ENCODE measurements at places on chromosomes 2 and 18.

DNA sequence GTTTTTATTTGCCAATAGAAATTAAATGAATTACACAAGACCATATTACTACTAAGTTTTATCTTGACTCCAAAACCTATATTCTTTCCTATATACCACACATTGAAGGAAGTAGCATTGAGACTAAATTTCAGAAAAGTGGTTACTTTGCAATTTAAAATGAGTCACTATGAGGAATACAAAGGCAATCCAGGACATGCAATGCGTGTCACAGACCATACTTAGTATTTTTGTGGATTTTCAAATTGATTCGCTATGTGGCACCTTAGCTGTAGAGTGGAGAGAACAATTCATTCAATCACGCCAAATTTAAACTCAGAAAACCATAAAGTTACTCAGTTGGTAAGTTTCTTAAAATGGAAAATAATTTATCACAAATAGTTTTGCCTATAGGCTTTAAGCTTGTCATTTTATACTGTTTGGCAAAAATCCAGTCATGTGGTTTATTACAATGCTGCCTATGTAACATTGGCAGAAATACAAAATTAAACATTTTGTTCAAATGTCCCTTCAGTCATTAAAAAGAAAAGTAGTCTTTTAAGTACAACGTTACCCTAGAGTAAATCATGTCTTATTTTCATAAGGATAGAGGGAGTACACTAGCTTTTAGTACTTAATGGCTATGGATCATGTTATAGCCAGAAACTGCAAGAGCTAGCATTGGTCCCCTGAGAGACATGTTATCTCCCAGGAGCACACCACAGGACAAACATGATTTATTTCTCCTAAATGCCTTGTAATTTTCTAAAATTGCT lies 222.8 kb upstream of the CDH7 start:
- no peaks in the 10 kb centered on the region for H3K4me1 ChIP-seq
- H3K27me3 ChIP-seq = no peaks in the 10 kb centered on the region
- H3K27ac ChIP-seq = no peak overlapping the region

DNA sequence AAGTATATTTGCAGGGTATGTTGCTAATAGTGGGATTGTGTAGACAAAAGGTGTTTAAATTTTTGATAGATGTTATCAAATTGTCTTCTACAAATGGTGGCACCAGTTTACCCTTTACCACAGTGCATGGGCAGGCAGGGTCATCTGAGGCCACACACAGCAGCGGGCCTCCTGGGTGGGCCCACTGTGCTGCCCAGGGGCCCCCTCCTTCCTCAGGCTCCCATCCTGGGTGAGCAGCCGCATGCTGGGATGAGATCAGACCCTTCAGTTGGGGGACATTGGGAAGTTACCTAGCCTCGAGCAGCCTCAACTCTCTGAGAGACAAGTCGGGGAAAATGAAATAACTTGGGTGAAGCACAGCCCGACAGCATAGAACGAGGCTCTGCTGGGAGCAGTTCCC lies 9.7 kb downstream of the MYO7B start:
- H3K36me3 ChIP-seq = no peaks in the 10 kb centered on the region
- no peak for DNase-seq
- no peaks in the 10 kb centered on the region for H3K27me3 ChIP-seq
- H3K4me1 ChIP-seq = no peaks in the 10 kb centered on the region
- no peak overlapping the region for H3K4me3 ChIP-seq

GRCh38 chr2:69995511-69995910 lies 34.1 kb upstream of the ASPRV1 start:
- H3K36me3 ChIP-seq = peaks cover 15% of the 10 kb centered on the region
- H3K4me3 ChIP-seq = no peak overlapping the region

GRCh38 chr2:71252862-71253261 lies 26.0 kb upstream of the PAIP2B start:
- no peak for DNase-seq
- no peaks in the 10 kb centered on the region for H3K27me3 ChIP-seq
- no peaks in the 10 kb centered on the region for H3K36me3 ChIP-seq
- no peak overlapping the region for H3K4me3 ChIP-seq
- H3K4me1 ChIP-seq = no peaks in the 10 kb centered on the region

- no peak overlapping the region for H3K27ac ChIP-seq
- no peaks in the 10 kb centered on the region for H3K4me1 ChIP-seq
- DNase-seq = no peak
- H3K4me3 ChIP-seq = no peak overlapping the region
- no peaks in the 10 kb centered on the region for H3K27me3 ChIP-seq
Observed at GRCh38 chr2:148300544-148300943, 279.7 kb downstream of the MBD5 start.

- H3K36me3 ChIP-seq = no peaks in the 10 kb centered on the region
- no peak overlapping the region for H3K4me3 ChIP-seq
- no peak for DNase-seq
- H3K27ac ChIP-seq = no peak overlapping the region
Observed at GRCh38 chr2:46389417-46389916, 89.9 kb upstream of the TMEM247 start.

DNA sequence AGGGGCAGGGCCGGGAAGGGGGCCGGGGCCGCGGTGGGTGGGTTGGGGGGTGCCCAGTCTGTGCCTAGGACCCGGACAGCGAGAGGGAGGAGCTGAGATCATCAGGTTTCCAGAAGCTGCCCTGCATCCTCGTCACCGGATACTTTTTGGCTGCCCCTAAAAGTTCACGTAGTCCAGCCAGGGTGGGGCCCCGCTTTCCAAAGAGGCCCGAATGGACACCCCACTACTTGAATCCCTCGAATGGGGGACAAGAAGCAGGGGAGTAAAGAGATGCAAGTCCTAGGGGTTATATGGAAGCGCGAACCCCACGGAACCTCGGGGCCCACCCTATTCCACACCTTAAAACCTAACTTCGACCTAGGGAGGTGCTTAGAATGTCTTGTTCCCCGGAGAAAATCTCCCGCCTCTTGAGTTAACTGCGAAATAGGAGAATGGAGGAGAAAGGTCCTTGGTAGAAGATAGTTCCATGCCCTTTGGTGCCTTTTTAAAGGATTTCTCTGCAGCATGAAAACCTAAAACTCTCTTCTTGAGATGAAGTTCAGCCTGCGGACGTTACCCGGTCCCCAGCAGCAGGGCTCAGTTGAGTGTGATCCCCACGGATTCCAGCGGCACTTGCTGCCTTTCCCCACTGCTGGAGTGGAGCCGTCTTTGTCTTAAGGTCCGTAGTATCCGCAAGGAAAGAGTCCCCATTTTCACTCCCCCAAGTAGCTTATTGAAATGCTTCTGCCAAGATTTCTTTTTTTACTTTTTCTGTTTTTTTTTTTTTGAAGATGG lies 2.1 kb upstream of the RNF152 start:
- H3K4me1 ChIP-seq = peaks cover 5% of the 10 kb centered on the region
- DNase-seq = no peak
- no peak overlapping the region for H3K27ac ChIP-seq
- H3K27me3 ChIP-seq = peaks cover 13% of the 10 kb centered on the region

- H3K4me1 ChIP-seq = no peaks in the 10 kb centered on the region
- no peak overlapping the region for H3K27ac ChIP-seq
- DNase-seq = no peak
- no peaks in the 10 kb centered on the region for H3K27me3 ChIP-seq
- no peaks in the 10 kb centered on the region for H3K36me3 ChIP-seq
Observed at GRCh38 chr2:59176737-59177136, 935.6 kb upstream of the FANCL start.

DNA sequence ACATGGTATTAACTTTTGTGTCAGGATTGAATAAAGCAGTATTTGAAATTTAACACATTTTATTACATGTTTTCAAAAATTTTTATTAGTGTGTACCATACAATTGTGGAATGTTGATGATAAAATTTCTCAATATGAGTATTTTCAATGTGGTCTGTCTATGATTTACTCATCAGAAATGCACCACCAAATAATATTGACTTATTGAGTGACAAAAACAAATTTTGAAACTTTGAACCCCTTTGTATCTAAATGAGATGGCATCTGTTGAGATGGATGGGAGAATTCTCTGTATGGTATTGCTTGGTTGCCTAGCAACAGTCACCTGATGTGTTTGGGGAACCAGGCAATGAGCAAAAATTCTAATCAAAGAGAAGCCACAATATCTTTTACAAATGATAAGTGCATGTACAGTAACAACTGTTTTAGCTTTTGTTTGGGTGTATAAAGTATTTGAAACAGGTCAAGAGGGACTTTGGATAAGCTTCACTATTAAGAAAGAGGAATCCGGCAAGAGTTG lies 400.1 kb downstream of the CCDC85A start:
- no peaks in the 10 kb centered on the region for H3K36me3 ChIP-seq
- no peak overlapping the region for H3K27ac ChIP-seq
- no peak overlapping the region for H3K4me3 ChIP-seq

DNA sequence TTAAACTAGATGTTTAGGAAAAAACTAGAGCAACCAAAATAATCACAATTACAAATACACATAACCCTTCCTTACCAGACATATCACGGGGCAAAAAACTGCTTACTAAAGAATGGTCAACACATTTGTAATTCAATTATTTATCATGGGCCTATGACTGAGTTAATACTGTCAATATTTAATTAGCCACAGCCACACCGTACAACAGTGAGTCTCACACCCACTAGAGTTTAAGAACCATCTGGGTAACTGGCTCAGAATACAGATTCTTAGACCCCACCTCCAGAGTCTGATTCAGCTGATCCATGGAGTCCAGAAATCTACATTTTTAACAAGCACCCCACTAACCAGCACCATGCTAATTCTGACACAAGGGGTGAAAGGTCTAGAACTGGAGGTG lies 14.8 kb downstream of the ATL2 start:
- no peak overlapping the region for H3K4me3 ChIP-seq
- H3K27ac ChIP-seq = no peak overlapping the region
- H3K27me3 ChIP-seq = no peaks in the 10 kb centered on the region
- no peaks in the 10 kb centered on the region for H3K36me3 ChIP-seq

DNA sequence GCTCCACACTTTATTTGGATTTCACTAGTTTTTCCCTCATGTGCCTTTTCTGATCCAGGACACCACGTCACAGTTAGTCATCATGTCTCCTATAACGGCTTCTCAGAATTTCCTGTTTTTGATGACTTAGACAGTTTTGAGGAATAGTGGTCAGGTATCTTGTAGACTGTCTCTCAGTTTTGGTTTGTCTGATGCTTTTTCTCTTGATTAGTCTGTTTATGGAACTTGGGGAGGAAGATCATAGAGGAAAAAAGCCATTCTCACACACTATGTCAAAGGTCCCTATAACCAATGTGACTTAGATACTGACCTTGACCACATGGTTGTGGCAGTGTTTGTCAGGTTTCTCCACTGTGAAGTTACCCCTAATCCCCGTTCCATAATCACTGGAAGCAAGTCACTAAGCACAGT lies 89.0 kb downstream of the RAPH1 start:
- H3K4me3 ChIP-seq = no peak overlapping the region
- H3K27ac ChIP-seq = no peak overlapping the region
- DNase-seq = no peak
- H3K27me3 ChIP-seq = no peaks in the 10 kb centered on the region
- no peaks in the 10 kb centered on the region for H3K36me3 ChIP-seq

DNA sequence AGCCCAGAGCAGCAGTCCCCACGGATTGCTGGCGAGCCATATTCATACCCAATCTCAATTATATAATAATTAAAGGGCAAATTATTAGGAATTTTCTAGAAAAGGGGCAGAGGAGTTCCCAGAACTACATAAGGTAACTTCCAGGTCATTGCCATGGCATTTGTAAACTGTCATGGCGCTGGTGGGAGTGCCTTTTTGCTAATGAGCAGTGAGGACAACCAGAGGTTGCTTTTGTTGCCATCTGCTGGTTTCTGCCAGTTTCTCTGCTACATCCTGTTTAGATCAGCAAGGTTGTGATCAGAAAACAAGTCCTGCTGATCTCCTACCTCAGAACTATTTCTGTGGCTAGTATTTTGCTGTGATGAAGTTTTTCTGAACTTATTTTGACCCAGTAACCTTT lies 159.8 kb upstream of the PIEZO2 start:
- no peak overlapping the region for H3K27ac ChIP-seq
- DNase-seq = no peak
- no peaks in the 10 kb centered on the region for H3K36me3 ChIP-seq
- H3K27me3 ChIP-seq = no peaks in the 10 kb centered on the region
- H3K4me3 ChIP-seq = no peak overlapping the region

GRCh38 chr2:68907232-68907919 lies 36.2 kb upstream of the BMP10 start:
- H3K36me3 ChIP-seq = no peaks in the 10 kb centered on the region
- H3K27me3 ChIP-seq = no peaks in the 10 kb centered on the region
- H3K27ac ChIP-seq = peak overlapping the region; percentile 64
- no peak overlapping the region for H3K4me3 ChIP-seq
- peaks cover 22% of the 10 kb centered on the region for H3K4me1 ChIP-seq
